Activated CD4-positive, alpha-beta T cell treated with anti-CD3 and anti-CD28 coated beads, Interleukin-10, Interleukin-2, amounts not matched to agents 100 ng/mL and 50 ng/mL, durations not matched to agents 16 hours and 8 hours (primary cell): ENCODE measurements at places on chromosomes 7 and 10.

GRCh38 chr7:129703751-129704150 lies 92.2 kb downstream of the NRF1 start:
- DNase-seq = no peak

DNA sequence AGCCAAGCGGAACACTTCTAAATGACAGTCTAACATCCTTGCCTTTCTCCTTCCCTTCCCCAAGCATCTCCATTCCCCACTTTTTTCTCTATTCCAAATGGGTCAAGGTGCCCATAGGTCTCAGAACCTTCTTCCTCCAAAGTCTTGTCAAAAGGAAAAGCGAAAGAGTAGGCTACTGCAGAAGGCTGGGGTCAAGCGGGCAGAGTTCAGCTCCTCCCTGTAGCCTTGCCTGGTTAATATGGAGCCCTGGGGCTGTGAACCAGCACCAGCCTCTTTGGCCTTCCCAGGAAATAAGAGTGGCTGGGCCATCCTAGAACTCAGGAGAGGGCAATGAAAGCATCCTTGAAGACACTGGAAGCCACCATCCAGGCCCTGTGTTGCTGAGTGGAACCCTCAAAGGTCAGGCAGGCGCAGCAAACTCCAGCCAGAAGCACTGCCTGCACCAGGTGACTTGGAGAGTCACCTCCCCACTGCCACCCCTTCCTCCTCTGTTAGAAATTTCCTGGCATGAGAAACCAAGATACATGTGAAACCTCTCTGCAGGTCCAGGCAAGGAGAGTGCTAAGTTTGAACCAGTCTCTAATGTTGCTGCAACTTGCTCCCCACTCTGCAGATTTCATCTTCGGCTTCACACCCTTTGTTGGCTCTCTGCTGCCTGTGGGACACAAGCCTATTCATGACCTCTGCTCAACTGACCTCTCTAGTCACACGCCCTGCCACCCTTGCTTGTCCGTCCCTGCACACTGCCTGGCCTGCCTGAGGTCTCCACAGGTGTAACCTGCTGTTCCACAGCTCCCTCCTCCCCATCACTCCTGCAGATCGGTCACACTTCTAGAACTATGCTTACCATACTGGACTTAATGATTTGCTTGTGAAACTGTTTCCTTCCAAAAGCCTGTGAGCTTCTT lies 74.9 kb downstream of the SH3PXD2A start:
- no peak for DNase-seq

GRCh38 chr10:113487154-113487553 lies 65.7 kb upstream of the HABP2 start:
- DNase-seq = no peak

- DNase-seq = no peak
These were observed 17.2 kb downstream of the VSTM2A start for GRCh38 chr7:54559401-54559800.

- DNase-seq = no peak
These were observed 61.4 kb downstream of the ABI1 start for GRCh38 chr10:26799342-26799741.

GRCh38 chr10:98458809-98459784 lies 12.4 kb upstream of the HPS1 start:
- DNase-seq = no peak

DNA sequence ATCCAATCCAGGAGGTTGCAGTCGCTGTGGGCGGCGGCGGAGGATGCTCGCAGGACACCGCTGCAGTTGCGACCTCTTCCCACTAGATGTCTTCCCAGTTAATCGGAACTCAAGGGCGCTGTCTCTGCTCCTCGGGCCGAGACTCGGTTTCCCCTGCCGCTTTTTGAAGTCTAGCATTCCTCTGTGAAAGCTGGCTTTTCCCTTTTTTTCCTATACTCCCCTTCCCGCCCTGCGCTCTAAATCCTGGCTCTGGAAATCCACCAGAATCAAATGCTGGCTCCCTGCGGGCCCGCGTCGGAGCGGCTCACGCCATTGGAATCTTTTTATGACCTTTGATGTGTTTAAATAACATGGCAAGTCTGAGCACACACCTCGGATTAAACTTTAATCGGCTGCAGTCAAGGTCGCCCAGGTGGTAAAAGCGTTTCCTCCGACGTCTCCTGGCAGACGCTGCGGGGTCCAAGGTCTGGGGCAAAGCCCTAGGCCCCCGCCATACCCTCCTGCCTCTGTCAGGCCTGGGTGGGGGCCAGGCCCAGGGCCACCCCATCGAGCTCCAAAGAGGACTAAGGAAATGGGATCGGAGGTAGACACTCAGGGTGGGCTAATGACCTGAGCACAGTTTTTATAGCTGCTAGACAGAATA lies 10.7 kb upstream of the HOXA13 start:
- peak; percentile 48 for DNase-seq

- no peak for DNase-seq
These were observed 46.3 kb downstream of the PDK4 start for GRCh38 chr7:95549818-95550529.

- DNase-seq = no peak
These were observed 729.4 kb upstream of the C7orf33 start for GRCh38 chr7:147861058-147861716.

GRCh38 chr10:55183993-55184392 lies 383.0 kb upstream of the PCDH15 start:
- DNase-seq = no peak

DNA sequence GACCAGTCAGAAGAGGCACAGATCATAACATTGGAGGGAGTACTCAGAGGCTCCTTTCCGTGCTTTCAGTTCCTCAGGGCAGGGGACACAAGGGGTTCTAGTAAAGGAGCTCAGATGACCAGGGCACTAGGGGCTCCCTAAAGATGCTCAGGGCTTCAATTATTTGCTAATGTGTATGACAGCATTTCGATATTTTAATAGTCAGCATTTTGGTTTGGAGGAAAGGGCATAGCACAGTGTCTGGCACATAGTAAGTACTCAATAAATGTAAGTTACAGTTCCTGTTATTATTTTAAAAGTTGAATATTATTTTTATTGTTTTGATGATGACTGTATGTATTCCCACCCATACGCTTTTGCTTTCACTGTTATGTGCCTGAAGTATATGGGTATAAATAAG lies 260.0 kb downstream of the REEP3 start:
- DNase-seq = no peak

DNA sequence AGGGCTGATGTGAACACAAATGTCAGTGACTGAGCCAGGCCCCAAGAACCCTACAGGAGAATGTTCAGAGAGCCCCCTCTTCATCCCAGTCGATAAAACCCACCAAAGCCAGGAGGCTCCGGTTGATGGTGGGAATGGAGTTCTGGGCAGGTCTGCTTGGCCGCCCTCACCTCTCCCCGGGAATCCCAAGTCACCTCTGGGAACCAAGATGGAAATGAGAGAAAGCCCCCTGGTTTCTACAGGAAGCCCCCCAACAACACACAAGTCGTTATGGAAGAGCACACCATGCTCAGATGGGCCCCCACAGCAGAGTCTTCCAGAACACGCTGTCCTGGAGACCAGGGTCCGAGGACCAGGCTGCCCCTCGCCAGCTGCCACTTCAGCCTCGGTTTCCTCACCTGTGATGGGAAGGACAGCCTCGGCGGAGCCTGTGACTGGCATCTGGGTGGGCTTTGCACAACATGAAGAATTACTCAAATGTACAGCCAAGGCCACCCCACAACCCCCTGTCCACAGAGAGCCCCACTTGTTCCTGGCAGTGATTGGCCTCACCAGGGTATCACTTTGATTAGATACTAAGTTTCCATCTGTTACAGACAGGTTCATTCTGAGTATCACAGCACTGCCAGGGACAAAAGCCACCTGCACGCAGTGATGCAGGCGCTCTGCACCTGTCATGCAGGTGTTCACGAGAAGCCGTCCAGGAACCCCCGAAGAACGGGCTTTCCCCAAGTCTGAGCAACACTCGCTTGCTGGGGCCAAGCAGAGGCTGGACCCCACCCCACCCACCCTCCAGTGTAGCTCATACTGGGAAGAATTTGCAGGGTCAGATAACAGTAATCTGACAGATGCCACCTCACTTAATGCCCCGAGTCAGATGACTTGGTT lies 57.6 kb downstream of the MKI67 start:
- DNase-seq = no peak
